ENCODE measurements at places on chromosomes 13 and 19.

DNA sequence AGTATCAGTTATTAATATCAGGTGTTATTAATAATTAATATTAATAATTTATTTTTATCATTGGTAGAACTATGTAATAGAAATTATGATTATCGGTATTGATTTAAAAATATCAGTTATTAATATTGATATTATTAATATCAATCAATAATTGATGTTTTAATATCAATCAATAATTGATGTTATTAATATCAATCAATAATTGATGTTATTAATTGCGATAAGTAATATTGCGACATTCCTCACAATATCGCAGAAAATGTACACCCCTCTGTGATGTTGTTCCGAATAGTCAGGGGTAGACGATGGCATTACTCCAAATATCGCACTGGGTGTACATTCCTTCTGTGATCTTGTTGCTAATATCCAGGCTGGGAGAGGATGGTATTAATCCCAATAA is 3.7 kb upstream of the RGCC start:
- DNase-seq: no peak

- DNase-seq: no peak
Measured at GRCh38 chr13:75740031-75740430, 103.9 kb downstream of the LMO7 start.

DNA sequence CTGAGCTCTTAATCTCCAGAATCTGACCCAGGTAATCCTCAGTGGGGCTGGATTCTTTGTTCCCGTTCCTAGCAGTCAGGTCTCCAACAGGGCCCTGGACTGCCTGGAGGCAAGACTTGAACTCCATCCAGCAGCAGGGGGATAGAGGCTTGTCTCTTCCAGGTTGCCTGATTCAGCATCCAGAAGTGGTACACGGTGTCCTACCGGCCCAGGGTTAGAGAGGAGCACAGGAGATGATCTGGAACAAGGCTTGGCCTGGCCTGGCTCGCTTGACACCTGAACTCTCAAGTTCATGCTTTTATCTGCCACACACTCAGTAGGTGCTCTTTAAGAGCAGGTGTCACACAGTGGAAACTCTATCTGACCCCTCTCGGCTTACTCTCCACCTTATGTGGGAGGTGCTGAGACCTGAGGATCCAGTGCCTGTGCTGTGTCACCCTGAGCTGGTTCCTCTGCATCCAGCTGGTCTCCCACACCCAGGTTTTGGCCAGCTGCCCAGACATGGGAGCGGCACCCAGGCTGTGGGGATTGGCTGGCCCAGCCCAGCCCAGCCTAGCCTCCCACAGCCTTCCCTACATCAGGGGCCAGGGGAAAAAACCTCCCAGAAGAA is at the start of gene CYP4F3:
Gene CYP4F3 (plus strand): TSS at position 604 of the 610 bp plus-strand sequence. CDS start 519 bp downstream, outside the sequence.
- no peak for DNase-seq

- DNase-seq: no peak
Measured at GRCh38 chr13:36146511-36147269, 15.5 kb upstream of the DCLK1 start.

DNA sequence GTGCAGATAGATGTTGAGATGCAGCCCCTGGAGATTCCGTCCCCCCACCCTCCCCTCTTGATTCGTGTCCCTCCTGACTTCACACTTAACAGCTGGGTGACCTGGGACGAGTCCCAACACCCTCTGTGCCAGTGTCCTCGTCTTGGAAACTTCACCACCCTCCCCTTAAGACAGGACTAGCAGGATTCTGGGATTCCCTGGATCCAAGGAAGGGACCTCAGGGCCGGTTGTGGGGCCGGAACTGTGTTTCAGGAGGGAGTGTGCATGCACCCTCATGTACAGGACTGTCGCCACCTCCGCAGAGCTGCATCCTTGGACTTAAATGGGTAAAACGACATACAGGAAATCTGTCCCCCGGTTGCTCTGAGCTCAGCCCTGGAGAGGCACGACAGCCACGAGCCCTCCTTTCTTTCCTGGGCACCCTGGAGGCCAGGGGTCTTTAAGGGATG is 990 bp downstream of the MYO9B start:
- DNase-seq: no peak

GRCh38 chr19:18074192-18074591 is 12.5 kb downstream of the IL12RB1 start:
- DNase-seq: no peak

DNA sequence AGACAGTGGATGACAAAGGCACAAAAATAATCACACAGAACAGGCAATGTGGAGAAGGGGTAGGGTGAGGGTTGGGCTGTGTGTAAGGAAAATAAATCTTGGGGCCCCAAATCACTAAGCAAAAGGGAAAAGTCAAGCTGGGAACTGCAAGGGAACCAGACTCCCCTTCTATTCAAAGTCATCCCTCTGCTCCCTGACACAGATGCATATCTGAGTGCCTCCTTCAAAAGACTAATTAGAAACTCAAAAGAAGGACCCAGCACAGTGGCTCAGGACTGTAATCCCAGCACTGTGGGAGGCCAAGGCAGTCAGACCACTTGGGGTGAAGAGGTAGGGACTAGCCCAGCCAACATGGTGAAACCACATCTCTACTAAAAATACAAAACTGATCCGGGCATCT is 18.3 kb downstream of the ZNF611 start:
- DNase-seq: no peak

DNA sequence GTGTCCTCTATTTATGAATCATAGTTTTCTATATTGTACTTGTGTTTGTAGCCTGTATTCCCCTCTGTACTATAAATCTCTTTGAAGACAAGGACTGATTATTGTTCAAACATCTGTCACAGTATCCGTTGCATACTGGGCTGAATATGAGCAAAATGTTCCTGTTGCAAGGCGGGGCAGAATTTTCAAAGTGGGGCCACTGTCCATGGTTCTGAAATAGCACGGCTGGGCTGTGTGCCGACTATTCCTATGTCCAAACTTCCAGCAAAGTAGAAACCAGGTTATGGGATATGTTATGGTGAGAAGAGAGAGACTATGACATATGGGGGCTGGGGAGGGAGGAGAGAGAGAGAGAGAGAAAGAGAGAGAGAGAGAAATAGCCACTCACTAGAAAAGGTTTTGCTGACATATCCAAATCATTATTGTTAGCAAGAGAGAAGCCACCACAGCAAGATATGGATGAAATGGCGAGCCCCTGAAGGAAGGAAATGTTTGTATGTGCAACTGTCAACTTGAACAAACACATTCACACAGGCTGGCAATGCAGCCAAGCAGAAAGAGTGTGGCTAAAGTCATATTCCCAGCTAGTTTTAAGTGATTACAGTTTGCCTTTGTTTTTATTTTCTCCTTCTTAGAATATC is 107.0 kb upstream of the GPR12 start:
- DNase-seq: no peak

GRCh38 chr19:42480335-42481095 is 37.8 kb upstream of the CXCL17 start:
- DNase-seq: no peak

DNA sequence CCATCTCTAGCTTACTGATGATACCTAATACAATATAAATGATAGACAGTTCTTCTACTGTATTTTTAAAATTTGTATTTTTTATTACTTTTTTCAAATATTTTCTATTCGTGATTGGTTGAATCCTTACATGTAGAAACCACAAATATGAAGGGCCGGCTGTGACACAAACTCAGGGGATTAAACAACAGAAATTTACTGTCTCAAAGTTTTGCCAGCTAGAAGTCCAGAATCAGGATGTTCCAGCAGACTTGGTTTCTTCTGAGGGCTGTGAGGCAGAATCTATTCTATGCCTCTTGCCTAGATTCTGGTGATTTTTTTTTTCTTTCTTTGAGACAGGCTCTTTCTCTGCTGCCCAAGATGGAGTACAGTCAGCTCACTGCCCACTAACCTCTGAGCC is 13.8 kb downstream of the FPR1 start:
- no peak for DNase-seq

GRCh38 chr19:11457115-11457514 is 21.7 kb downstream of the PRKCSH start:
- DNase-seq: no peak

- DNase-seq: no peak
Measured at GRCh38 chr13:39881383-39881782, 225.9 kb downstream of the COG6 start.

GRCh38 chr19:30106417-30107095 is 164.5 kb downstream of the URI1 start:
- no peak for DNase-seq

DNA sequence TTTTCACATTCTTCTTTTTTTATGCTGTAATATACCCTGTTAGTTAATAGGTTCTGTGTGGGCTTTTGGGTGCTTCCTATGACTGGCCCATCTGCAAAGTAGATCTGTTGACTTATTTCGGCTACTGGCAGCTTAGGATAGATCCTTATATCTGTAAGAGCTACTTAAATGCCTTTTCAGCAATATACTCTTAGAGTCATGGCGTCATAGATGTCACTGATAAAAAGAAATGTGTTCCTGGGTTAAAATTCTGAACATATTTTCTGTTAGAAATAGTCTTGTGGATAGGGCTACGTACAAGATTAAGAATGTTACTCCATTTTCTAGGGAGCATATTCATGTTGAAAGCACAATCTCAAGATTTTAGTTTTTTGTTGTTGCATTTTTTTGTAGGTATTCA is 4.7 kb downstream of the AKAP11 start:
- DNase-seq: no peak

GRCh38 chr19:17766543-17767131 is 15.4 kb downstream of the FCHO1 start:
- no peak for DNase-seq

Measured in central memory CD4-positive, alpha-beta T cell (primary cell).